A549 treated with RU486 at 1 μM for 4 hours (cell line): ENCODE measurements at places on chromosomes 1 and 21. TPM values are rescaled to one million over a fixed set of nuclear protein-coding genes. Genes with fewer than 3 reads are reported as not detected.

Gene LRRC38
- total RNA-seq = not detected in 5 replicates

Gene ORC1
- 17.8 to 22.3 TPM (median 19.8 TPM) in 5 replicates for total RNA-seq

Gene SELE
- total RNA-seq = not detected in 5 replicates

Gene DIO1
- not detected in 5 replicates for total RNA-seq

Gene CHIA
- not detected in 5 replicates for total RNA-seq

Gene ARL8A
- total RNA-seq = 39.9 to 52.8 TPM (median 47.6 TPM) in 5 replicates

Gene FCMR
- total RNA-seq = 3.7 to 7.0 TPM (median 4.5 TPM) in 5 replicates

Gene GSTM4
- 8.5 to 10.0 TPM (median 9.6 TPM) in 5 replicates for total RNA-seq

Gene CNST
- 5.8 to 9.0 TPM (median 8.1 TPM) in 5 replicates for total RNA-seq

Gene S100A7A
- total RNA-seq = not detected in 5 replicates

Gene PIK3R3
- total RNA-seq = 0.54 to 1.3 TPM (median 0.77 TPM) in 5 replicates
